Ureter (tissue), 1 donor: ENCODE measurements at places on chromosomes 2 and 18.

- DNase-seq: no peak
Observed at GRCh38 chr2:102258025-102258385, 53.4 kb upstream of the IL1RL1 start.

- DNase-seq: no peak
Observed at GRCh38 chr2:240627736-240628506, 2.6 kb downstream of the GPR35 start.

DNA sequence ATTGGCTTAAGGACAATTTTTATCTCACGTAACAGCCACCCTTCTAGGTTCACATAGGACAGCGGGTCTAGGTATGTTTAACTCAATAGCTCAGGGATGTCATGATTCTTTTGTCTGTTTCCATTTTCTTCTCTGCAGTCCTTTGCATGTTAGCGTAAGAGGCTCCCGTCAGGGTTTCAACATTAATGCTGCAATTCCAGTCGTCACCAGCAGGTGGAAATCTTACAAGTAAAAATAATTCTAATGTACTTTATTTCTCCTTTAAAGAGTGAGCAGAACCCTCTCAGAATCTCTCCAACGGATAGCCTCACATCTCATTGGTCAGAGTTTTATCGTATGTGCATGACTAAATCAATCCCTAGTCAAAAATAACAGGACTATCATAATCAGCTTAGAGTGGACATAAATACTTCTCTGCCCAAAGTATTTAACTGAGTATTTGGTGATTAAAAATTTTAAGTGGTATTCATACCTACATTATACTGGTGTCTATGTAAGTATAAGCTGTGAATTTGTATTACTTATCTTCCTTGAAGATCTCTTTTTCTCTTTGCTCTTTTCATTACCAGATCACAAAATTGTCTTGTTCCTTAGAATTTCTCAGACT lies 487.2 kb upstream of the GCFC2 start:
- DNase-seq: peak; percentile 69

GRCh38 chr2:218658671-218659257 lies 659 bp downstream of the ZNF142 start:
- no peak for DNase-seq

GRCh38 chr18:42578792-42579191 lies 536.7 kb downstream of the RIT2 start:
- no peak for DNase-seq

DNA sequence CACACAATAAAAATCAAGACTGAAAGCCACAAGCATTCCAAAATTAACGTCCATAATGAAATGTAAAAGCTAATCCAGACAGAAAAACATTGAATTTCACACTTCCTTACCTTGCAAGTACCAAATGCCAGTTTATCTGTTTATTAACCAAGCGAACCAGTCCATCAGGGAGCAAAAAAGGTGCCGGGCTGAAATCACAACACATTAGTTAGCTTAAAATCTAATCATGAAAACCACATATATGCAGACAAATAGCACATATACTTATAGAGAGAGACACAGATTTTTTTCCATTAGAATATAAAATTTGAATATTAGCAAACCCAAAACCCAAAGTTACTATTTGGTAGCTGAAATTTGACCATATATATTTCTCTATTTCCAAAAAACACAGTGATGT lies 7.2 kb downstream of the NBAS start:
- DNase-seq: no peak

DNA sequence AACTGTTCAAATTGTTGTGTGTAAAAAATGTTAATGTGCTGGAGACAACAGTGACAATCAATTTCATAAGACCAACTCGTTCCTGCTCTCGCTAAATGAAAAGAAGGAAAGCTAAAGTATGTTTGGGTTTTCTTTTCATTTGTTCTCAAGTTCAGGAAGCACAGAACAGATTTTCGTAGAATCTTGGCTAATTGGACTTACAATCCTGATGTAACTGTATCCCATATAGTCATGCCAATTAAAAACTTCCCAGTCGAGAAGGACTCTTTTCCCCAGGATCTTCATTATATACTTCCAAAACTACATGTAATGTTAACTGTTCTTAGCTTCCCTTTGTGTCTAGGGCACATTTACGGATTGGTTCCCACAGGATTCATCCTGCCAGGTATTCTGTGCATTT lies 135.4 kb upstream of the ITGB6 start:
- DNase-seq: no peak

GRCh38 chr18:79489051-79489898 lies 93.5 kb downstream of the NFATC1 start:
- no peak for DNase-seq

GRCh38 chr2:38128653-38129052 lies 52.7 kb upstream of the CYP1B1 start:
- no peak for DNase-seq

DNA sequence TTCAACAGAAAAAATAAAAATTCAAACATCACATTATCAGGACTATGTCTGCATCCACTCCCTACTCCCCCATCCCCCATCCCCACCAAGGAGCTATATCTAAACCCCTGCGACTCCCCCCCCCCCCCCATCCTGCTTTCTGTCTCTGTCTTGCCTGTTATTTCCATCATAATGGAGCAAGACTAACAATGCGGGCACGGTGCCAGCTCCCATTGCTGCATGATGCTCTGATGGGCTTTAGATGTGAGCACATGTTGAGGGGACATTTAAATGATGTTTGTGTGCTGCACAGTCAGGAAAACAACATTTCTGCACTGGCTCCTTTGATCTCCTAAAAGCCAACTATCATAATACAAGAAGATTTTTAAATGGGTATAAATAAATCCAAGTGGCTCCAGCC lies 644.2 kb upstream of the SETBP1 start:
- DNase-seq: no peak

GRCh38 chr2:65818873-65819451 lies 386.6 kb upstream of the SPRED2 start:
- DNase-seq: no peak

GRCh38 chr2:42839809-42840501 lies 47.6 kb upstream of the HAAO start:
- peak; percentile 6 for DNase-seq

- no peak for DNase-seq
Observed at GRCh38 chr2:181063696-181064095, 83.3 kb downstream of the UBE2E3 start.

DNA sequence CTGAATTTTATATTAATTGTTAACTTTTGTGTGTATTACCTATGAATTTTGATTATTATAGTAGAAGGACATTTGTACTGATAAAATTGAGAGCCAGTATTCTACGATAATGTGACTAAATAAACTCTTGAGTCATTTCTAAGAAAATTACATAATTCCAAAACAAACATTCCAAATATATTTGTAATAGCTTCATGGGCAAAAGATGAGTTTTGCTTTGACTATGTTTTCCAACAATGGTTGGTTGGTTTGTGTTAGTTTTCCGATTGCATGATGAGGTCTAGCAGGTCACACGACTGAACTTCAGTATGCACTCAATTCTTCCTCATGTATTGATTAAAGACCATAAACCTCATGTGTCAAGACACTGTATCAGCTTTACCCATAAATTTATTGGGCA lies 71.7 kb upstream of the WDR75 start:
- DNase-seq: no peak
